ENCODE measurements at places on chromosomes 1 and 21.

DNA sequence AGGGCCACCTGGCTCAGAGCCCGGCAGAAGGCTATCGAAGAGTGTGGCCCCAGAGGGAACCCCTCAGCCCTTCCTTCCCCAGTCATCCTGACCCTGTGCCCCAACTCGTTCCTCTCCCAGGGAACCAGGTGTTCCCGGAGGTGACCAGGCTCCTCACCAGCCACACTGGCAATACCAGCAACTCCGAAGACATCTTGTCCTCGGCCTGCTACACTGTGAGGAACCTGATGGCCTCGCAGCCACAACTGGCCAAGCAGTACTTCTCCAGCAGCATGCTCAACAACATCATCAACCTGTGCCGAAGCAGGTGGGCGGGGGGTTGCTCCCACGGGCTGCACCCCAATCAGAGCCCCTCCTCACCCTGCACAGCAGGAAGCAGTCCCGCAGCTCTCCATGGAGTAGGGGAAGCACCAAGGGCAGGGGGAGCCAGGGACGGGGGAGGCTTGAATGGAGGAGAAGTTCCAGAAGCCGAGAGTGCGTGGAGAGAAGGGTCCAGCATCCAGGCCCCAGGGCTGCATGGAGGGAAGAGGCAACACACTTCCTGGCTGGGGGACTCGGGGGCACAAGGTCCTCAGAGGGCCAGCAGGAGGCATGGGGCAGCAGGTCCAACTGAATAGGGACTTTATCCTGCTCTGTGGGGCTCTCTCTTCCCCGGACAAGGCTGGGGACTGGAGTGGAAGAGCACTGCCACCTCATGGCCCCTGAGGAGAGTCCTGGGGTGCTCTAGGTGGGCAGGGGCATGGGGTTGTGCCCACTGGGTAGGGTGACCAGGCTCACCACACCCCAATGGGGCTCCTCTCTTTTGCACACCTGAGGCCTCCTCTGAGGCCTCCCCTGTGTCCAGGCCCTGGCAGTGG lies 41.7 kb downstream of the PKP1 start:
- DNase-seq, result no peak

GRCh38 chr1:19644681-19645410 lies 735 bp downstream of the NBL1 start:
- peak; percentile 78 for DNase-seq

DNA sequence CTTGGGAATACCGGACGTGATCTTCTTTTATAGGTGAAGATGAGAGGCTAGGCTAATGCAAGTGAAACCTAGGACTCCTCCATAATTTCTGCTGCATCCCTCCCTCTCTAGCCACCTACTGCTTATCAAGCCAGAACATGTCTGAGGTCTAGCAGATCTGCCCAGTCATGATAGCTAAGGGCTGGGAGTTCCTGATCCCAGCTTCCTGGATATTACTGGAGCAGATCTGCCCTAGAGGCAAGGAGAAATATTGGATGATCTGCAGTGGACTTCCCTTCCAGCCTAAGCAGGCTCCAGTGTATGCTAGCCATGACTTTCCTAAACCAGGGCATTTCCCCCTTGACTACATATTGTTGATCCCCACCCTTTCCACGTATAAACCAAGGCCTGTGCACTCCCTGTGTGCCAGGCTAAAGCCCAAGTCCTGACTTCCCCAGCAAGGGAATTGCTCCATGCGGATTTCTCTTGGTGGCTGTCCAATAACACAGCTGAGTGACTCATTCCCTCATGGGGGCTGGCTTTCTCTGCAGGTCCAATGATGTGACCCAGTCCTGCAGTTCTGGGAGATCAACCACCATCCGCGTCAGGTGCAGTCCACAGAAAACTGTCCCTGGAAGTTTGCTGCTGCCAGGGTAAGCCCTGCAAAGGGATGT lies 15.5 kb upstream of the SARS1 start:
- DNase-seq, result no peak

DNA sequence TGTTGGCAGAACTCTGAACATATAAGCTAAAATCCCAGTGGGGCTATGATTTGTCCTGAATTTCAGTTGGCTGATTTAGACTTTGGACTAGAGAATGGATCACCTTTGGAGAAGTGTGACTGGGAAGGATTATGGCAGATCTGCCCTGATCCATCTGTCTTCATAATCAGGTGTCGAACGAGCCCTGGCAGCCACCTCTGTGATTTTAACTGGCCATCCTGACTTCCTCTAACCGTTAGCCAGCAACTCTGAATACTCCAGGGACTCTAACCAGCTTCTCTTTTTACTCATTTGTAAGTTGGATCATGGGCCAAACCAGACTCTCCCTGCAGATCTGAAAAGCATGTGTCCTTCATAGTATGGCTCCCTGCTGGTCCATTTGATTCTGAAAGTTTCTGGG lies 32.0 kb downstream of the ACTN2 start:
- no peak for DNase-seq

DNA sequence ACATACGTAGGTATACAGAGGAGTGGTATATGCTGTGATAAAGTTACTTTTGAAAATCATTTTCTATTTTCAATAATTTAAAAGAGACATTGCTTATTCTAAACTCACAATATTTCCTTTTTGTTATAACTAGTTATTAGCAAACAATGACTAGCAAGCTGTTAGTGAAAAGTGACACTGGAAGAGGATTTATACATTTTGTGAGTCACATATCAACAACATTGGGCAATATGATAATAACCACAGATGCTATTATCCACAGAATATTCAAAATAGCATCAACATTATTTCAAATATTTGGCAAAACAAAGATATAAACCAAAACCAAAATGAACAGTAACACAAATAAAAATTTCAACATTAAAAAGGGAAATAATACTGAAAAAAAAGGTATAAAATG lies 104.0 kb upstream of the HP1BP3 start:
- DNase-seq, result no peak

- no peak for DNase-seq
Observed at GRCh38 chr1:157092831-157093230, 6.8 kb downstream of the ETV3L start.

DNA sequence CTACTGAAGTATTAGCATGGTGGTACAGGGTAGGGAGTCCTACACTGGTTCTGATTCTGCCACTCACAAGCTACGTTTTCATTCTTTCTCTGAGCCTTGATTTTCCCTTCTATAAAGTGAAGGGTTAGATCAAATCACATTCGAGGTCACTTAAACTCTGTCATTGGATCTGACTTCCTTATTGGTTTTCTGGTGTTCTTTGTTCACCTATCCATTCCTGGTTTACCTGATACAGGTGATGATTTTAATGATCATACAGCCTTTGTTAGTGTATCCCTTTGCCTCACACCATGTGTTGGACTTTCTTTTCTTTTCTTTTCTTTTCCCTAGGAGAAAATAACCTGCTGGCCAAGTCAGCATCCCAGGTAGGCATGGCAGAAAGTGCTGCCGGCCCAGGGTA lies 74.8 kb downstream of the NOS1AP start:
- no peak for DNase-seq

GRCh38 chr1:29497395-29498125 lies 261.2 kb downstream of the PTPRU start:
- DNase-seq, result no peak
